ENCODE measurements at places on chromosomes 4 and X.

DNA sequence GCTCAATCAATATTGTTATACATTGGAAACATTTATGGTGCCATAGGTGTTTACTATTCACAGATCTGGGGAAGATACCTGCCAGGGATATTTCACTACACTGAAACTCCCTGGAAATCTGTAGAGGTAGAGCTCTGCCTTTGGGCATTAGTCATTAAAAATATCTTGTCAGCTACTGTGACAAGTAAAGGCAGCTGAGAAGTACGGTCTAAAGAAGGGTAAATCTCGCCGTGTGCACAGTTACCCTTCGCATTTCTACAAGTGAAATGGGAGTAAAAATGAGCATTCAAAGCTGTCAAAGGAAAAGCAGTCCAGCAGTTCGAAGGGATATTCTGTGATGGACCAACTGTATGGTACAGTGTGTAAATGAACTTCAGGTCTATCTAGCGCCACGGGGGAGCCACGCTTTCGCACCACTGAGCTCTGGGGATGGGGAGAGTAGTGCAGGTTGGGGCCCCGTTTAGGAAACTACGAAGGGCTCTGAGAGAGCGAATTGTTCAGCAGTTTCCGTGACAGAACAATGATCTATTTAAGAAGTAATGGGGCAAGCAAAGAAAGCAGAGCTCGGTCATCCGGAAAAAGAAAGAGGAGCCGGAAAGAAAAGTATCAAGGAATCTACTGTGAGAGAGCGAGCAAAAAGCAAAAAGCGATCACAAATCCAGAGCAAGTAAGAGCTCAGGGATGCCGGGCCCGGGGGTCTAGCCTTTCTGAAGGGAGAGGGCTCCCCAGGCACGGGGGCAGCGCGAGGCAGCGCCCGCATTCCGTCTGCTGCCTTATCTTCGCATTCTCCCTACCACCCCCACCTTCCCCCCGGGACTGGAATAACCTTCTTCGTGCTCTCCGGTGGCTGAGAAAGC, 646 bp downstream of the TIGD4 start:
- DNase-seq: no peak

GRCh38 chr4:5928274-5928673, 35.4 kb upstream of the CRMP1 start:
- no peak for DNase-seq

GRCh38 chr4:1222036-1222789, 26.7 kb downstream of the CTBP1 start:
- no peak for DNase-seq

DNA sequence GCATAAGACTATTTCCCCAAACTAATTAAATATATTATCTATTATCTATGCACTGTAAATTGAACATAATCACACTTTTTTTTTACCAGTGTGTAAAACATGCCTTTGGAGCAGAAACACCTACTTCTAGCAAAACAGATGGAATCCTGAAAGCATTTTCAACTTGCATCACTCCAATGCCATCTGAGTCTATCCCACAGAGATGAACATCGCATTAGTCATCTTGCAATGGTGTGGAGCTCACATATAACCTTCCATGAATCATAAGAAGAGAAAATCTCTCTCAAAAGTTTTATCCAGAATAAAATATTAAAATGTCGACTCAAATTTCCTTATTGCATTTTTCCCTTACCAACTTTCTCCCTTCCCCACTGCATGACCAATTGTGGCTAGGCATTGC, 406.7 kb upstream of the ACTRT1 start:
- peak; percentile 76 for DNase-seq
